ENCODE measurements at places on chromosomes 7 and 10.

GRCh38 chr7:22718200-22718711 lies 8.7 kb upstream of the IL6 start:
- DNase-seq: no peak

GRCh38 chr7:80601999-80602398 lies 36.4 kb upstream of the CD36 start:
- no peak for DNase-seq

DNA sequence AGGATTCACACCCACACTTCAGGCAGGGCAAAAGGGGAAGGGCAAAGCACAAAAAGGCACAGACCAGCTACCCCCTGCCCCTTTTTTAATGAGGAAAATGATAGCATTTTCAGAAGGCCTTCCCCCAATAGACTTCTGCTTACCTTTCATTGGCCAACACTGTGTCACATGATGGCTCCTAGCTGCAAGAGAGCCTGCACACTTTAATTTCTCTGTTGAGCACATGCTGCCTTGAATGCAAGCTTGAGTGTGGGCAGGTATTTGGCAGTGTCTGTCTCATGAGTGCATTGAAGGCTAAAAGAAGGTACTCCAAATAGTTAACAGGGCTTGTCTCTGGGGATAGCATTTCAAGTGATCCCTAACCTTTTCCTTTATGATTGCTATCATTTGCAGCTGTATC lies 175.4 kb upstream of the NFE2L3 start:
- no peak for DNase-seq

DNA sequence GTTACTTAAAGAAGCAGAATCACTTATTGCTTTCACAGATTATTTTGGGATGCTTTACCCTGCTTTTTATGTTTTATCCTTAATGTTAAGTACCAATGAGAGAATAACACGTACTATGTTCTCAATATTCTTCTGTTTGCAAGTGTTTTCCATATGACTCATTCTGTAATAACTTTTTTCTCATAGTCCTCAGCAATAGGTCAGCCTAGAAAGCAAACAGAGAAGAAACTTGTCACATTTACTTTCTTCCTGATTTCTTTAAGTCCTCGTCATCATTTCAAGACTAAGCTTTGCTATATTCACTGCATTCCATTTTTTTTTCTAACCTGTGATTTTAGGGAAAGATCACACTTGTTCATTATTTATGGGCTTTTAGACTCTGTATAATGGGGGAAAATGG lies 6.8 kb upstream of the AGR2 start:
- no peak for DNase-seq

GRCh38 chr10:105534086-105534485 lies 893.0 kb downstream of the SORCS3 start:
- no peak for DNase-seq

DNA sequence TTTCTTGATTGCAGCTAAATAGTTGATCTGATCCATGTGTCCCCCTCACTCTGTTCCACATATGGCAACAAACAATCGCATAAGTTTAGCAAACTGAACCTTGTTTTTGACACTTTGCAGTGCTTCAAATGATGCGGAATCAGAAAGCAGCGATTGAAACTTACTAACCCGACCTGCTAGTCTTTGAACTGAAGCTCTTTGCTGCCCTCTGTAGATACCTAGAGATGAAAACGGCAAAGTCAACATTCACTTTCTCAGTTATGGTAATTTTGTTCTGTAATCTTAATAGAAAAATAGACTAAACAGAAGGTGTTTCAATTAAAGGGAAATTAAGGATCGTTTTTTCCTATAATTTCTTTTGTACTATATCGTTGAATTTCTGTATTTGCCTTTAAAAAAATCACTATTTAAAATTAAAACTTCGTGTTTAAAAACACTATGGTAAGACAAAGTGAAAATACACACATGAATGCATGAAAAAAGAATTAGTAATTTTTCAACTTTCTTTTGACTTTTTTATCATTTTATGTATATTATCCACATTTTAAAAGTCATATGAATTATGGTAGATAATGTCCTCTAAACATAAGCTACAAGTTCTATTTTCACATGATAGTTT lies 276.5 kb downstream of the MAGI2 start:
- DNase-seq: no peak

DNA sequence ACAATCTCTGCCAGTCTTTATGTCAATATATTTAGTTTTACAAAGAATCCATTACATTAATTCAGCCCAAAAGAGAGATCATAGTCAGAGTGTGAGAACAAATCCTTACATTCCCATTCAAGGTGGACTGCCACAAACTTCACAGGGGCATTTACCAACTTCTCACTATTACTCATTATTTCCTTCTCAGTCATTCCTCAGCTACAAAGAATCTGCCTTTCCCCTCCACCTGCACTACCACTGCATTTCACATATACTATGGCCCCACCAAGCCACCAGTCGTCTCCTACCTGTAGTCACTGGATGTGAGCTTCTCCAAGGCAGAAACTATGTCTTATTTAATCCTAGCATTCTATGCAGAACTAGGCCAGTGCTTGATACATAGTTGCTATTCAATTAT lies 94.3 kb downstream of the USP6NL start:
- DNase-seq: no peak

DNA sequence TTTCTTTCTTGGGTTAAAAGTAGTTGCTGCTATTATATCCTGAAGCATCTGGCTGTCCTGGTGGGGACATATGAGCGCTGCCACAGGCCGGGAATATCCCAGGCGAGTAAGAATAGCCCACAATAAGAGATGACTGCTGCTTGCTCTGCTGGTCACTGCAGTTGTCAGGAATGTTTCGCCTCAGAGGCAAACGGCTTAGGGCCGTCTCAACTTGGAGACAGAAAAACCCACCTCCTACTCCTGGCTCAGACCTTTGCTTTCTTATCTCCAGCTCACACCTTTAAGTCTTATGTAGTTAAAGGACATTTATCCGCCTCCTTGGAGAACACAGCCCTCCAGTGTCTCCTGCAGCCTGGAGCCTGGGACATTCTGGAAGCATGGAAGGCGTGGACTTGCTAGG lies at the start of gene GJD4:
GJD4 (plus strand) TSS at position 151 of the 400 bp plus-strand sequence; CDS start at position 378, 227 bp downstream.
- no peak for DNase-seq

- no peak for DNase-seq
These were observed 42.6 kb upstream of the FAM133B start for GRCh38 chr7:92632791-92633190.

- no peak for DNase-seq
These were observed 182.8 kb upstream of the BMPER start for GRCh38 chr7:33722383-33723101.

DNA sequence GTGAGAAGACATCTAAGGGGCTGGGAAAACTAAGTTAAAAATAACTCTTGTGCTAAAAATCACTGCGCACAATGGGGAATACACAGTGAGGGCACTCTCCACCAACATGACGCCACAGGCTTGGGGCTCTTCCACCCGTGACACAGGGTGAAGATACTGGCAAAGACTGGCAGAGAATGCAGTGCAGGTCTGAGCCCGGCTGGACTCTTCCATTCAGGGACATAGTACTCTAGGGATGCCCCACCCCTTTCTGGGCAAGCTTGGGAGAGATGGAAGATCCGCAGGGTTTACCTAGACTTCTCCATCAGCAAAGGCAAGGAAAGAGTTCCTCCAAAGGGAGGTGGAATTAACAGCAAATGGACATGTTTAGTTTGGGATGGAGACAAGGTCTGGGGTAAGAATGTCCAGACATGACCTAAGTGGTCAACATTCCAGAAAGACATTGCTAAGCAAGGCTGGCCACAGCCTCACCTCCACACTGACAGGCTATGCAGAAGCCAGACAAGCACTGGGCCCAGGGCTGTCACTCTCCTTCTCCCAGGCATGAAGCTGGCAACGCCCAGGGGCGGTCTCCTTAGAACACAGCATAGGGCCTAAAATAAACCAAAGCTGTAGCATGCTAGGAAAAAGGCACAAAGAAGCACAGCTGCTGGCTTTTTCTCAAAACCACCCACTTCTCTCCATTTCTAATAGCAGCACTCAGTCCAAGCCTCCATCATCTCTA lies 28.1 kb downstream of the XPNPEP1 start:
- DNase-seq: no peak

DNA sequence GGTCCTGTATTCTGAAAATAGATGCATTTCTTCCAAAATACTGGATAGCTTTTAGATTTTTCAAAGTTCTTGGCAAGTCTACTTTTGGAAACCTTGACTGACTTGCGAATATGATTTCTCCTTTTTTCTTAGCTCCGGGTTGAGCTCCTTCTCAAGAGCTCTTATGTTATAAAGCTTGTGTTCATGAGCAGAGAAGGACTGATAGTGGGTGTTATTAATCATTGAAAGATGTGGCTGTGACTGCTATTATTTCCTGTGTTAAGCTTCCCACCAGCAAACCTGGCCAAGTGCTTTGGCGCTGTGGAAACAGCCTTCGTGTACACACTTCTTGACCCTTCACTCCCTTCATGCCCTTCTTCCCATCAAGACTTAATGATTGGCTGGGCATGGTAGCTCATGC lies 98.2 kb downstream of the KIAA1217 start:
- DNase-seq: no peak

GRCh38 chr7:130144312-130145171 lies 60.7 kb downstream of the TMEM209 start:
- no peak for DNase-seq

- DNase-seq: no peak
These were observed 536.4 kb downstream of the GRM8 start for GRCh38 chr7:126716321-126716720.

- peak; percentile 21 for DNase-seq
These were observed 842 bp downstream of the ZNF22 start for GRCh38 chr10:45001381-45002148.

DNA sequence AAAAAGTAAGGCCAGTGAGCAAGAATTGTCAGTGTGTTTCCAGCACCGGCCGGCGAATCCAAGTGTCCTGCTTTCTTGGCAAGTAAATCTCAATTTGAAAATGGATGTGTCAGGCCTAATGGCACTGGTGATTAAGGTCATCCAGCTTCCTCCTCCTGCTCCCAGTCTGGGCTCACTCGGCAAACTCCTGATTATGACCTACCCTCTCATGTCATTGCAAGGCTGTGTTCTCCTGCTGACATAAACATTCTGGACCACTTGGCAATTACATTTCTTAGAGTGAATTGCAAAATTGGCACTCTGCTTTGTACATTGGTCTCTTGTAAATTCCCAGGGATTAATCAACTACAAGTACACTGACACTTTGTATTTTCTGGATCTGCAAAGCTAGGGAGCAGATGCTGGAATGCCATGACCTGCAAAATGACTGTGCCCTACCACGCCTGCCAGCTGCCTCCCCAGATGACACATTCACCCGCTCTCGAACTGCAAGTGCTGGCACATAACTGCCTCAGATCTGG lies 473.8 kb downstream of the KIF20B start:
- DNase-seq: no peak

DNA sequence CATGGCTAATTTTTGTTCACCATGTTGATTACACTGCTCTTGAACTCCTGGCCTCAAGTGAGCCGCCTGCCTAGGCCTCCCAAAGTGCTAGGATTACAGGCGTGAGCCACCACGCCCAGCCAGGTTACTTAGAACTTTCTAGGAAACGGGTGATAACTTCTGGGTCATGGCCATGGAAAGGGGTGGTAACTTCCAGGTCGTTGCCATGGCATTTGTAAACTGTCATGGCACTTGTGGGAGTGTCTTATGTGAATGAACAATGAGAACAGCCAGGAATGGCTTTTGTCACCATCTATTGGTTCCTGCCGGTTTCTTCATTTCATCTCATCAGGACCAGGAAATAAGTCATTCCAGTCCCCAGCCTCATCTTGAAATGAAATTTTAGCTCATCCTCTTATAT lies 120.9 kb downstream of the SLC16A9 start:
- no peak for DNase-seq

Data from stimulated activated CD8-positive, alpha-beta memory T cell treated with anti-CD3 and anti-CD28 coated beads, Interleukin-7, amount 100 ng/mL, for 1 hour (primary cell).